ENCODE measurements at places on chromosomes 16 and 17.

DNA sequence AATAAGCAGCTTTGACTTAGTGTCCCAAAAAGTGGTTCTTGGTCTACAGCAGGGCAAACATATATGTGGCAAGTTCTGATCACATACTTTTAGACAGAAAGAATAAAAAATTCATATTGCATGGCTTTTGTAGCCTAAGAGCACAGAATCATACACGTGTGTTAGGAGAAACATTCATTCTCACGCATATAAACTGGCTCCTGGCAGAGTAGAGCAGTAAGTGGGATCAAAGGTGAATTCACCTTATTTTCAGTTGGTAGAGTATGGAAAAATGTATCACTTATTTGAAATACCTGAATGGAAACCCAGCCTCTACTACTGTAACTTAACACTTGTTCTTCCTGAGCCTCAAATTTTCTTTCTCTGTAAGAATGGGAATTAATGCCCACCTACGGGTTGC lies 34.8 kb downstream of the DGKE start:
- DNase-seq = no peak

DNA sequence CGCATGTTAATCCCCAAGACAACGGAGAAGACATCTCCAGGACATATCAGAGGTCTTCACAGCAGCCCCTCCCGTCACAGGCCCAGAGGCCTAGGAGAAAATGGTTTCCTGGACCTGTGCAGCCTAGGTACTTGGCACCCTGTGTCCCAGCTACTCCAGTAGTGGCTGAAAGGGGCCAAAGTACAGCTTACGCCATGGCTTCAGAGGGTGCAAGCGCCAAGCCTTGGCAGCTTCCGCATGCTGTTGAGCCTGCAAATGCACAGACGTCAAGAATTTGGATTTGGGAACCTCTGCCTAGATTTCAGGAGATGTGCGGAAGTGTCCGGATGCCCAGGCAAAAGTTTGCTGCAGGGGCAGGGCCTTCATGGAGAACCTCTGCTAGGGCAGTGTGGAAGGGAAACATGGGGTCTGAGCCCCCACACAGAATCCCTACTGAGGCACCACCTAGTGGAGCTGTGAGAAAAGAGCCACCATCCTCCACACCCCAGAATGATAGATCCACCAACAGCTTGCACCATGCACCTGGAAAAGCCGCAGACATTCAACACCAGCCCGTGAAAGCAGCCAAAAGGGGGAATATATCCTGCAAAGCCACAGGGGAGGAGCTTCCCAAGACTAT lies 159.3 kb upstream of the COX10 start:
- no peak for DNase-seq

DNA sequence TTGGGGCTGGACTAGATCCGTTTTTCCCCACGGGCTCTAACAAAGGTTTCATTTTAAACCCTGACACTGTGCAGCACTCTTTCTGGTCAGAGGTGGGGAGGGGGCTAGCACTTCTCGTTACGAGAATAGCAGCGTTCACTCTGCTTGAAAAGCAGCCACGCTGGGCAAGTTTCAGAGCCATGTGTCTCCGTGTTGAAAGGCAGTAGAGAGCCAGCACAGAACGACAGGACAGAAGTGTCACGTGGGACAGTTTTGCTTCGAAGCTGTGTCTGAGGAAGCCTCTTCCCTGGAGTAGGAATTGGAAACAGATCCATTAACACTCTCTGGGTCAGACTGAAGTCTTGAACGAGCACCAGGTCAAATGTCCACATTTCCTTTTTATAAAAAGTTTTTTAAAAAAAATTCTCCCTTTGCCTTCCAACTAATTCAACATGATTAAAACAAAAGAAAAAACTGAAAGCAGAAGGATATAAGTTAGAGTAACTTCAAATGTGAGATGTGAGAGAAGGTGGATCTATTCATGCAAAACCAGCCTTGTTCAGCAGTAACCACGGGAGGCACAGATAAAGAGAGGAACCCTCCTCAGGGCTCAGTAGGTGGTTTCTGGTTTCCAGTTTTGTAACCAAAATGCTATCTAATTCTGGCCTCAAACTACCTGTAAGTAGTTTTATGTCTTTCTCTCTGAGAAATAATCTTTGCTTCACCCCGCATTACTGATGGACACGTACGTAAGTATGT lies 65.0 kb downstream of the SMG6 start:
- no peak for DNase-seq

DNA sequence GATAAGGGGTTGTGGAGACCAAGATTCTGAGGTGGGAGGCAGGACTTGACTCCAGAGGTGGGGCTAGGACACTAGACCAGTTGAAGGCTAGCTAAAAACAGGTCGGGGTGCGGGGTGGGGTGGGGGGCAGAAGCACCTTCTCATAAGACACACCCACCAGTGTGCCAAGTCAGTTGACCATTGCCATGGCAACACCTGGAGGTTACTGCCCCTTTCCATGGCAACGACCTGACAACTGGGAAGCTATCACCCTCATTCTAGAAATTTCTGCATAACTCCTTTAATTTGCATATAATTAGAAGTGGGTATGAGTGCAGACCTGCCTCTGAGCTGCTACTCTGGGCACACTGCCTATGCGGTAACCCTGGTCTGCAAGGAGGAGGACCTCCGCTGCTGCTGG lies 53.9 kb upstream of the ALOX12 start:
- no peak for DNase-seq

- no peak for DNase-seq
Measured at GRCh38 chr16:65662256-65662655, 540.4 kb upstream of the CDH11 start.

GRCh38 chr16:50525262-50525661 lies 22.9 kb upstream of the NKD1 start:
- DNase-seq = no peak

DNA sequence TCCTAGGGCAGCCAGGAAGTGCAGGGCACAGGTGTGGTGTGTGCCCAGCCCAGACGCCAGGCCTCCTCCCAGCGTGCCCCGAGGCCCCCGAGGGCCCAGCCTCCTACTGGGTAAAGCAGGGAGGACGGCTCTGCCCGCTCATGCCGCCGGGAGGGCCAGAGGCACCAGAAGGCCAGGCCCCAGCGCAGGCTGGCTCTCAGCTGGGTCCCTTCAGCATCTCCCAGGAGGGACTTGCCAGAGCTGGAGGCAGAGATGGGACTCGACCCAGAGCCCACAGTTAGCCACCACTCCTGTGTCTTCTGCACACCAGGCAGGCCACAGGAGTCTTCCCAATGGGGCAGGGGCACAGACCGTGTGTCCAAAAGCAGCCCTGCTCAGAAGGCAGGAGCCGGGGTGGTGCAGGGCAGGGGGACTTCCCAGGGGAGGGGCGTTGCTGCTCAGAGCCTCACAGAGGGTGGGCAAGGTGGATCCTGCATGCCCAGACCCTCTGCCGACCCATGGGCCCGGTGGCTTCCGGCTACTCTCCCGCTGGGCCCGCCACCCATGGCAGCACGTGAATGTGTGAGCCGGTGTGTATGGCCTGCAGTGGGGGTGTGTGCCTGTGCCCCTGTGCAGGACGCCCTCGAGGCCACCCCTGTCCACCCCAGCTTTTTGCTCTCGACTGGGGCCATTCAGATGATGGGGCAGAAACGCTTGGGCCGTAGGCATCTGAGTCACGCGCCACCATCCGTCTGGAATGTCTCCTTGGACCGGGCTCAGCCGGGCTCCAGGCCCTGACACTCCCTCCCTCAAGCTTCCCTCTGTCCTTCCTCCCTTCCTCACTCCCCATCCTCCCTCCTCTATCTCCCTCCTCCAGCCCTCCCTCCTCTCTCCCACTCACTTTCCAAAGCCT lies 5.7 kb upstream of the ZNF469 start:
- DNase-seq = no peak

GRCh38 chr16:57953857-57954256 lies 17.1 kb downstream of the CNGB1 start:
- DNase-seq = no peak

GRCh38 chr17:31275116-31275515 lies 21.9 kb downstream of the OMG start:
- DNase-seq = no peak

- no peak for DNase-seq
Measured at GRCh38 chr17:76953946-76954345, 85.7 kb downstream of the MGAT5B start.

DNA sequence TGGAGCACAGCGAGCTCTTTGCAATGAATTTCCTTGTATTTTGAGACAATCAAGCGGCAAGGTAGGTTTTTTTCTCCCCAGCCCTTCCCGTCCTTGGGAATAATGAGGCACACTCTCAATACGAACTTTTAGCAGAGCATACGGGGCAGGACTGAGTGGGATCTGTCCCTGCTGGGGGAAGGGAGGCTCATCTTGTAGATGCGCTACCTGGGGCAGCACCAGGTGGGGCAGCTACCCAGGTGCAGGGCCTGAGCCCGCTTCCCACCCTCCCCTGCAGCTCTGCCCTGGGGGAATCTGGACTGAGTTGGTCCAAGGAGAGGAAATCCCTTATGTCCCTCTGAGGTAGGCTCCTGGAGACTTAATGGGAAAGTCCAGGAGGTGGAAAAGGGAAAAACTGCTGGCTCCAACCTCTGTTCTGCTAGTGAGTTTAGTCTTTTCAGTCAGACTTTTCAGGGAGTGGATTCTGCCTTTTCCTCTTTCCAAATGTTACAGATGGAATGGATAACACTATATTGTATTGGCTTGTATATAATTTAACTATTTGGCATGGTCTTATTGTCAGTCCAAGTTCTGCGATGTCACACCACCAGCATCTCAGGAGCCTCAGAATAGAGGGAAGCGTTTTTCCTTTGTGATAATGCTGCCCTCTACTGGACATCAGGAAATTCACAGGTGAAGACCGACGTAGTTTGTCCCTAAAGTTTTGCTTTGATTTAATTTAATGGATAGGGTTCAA lies 9.6 kb upstream of the CES1 start:
- no peak for DNase-seq

GRCh38 chr17:49958723-49959122 lies 10.3 kb upstream of the DLX4 start:
- no peak for DNase-seq

- DNase-seq = no peak
Measured at GRCh38 chr17:16938031-16938430, 33.9 kb downstream of the TNFRSF13B start.

GRCh38 chr17:76416899-76417298 lies 32.5 kb downstream of the SPHK1 start:
- DNase-seq = no peak

GRCh38 chr16:14056970-14057369 lies 14.1 kb upstream of the MRTFB start:
- no peak for DNase-seq

- no peak for DNase-seq
Measured at GRCh38 chr17:44024271-44024663, 9.5 kb upstream of the TMEM101 start.

- no peak for DNase-seq
Measured at GRCh38 chr17:58615768-58616659, 75.8 kb downstream of the TEX14 start.

DNA sequence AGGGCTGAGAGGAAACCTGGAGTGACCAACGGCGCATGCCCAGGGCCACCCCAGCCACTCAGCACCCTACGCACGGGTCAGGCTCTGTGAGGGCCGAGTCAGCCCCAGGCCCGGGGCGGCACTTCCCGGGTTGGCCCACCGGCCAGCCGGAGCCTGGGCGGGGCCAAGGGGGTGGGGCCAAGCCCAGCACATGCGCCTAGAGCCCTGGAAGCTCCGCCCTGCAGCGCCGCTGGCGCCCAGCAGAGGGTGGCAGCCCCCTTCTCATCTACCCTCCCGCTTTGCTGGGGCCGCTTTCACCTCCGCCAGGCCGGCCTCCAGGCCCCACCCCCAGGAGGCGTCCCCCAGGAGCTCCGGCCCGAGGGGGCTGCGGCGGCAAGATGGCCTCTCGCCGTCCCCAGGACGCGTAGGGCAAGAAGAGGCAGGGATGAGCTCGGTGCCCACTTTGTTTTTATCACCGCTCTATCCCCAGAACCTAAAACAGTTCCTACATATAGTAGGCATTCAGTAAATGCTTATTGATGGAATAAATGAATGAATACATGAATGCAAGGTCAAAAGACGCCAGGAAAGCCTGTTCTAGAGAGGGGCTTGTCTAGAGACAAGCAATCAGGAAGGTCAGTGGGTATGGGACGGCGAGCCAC lies 31.3 kb downstream of the MYO18A start:
- DNase-seq = peak; percentile 81

- peak; percentile 2 for DNase-seq
Measured at GRCh38 chr17:32007463-32008298, 498 bp downstream of the LRRC37B start.

- DNase-seq = no peak
Measured at GRCh38 chr17:49525831-49526741, 31.0 kb downstream of the NGFR start.

GRCh38 chr17:73705594-73705993 lies 61.3 kb upstream of the SDK2 start:
- no peak for DNase-seq

DNA sequence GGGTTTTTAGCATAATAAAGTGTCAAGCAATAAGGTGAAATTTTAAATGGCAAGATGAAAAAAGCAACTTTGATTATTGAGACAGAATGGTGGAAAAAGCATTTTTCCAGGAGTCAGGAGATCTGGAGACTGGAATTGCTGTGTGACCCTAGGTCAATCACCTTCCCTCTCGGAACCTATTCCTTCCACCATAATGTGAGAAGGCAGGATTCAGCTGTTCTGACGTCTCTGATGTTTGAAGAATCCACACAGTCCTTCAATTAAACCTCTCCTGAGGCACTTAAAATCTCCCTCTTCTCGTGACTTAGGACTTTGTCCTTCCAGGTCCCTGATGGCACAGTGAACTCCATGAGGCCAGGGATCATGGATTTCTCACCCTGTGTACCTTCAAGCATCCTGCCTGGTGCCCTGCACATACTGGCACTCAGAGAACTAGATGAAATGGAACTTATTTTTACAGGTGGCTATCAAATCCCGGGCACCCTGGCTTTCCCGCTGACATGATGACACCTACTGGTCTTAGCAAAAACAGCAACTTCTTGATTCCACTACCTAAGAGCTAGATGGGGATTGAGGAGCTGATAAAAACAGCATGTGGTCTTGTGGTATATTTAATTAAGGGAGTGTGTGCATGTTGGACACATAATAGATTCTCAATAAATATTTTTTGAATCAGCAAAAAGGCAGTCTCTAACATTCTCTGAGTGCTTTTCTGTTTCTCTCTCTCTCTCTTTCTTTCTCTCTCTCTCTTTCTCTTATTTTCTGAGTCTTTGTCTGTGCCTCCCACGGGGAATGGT lies 2.3 kb upstream of the CCDC182 start:
- DNase-seq = peak; percentile 5
